ENCODE measurements at places on chromosomes 12 and 14. TPM values are rescaled to one million over a fixed set of nuclear protein-coding genes. Genes with fewer than 3 reads are reported as not detected.

METTL25 gene
- total RNA-seq: 9.3 TPM

WNT1 gene
- not detected for total RNA-seq

MYF5 gene
- total RNA-seq: not detected

LRRC43 gene
- total RNA-seq: 1.2 TPM

TAS2R30 gene
- total RNA-seq: 7.5 TPM

KRT78 gene
- not detected for total RNA-seq

INHBC gene
- not detected for total RNA-seq

RILPL2 gene
- total RNA-seq: 4.6 TPM

PPM1H gene
- 2.9 TPM for total RNA-seq

OTOGL gene
- total RNA-seq: 0.07 TPM

OLR1 gene
- not detected for total RNA-seq

PARPBP gene
- total RNA-seq: 5.1 TPM

IKBIP gene
- 69.8 TPM for total RNA-seq

DCTN2 gene
- total RNA-seq: 100.0 TPM

PPP2R5C gene
- 63.7 TPM for total RNA-seq

ERC1 gene
- total RNA-seq: 42.3 TPM

YLPM1 gene
- total RNA-seq: 45.9 TPM

GOLT1B gene
- total RNA-seq: 54.5 TPM

POTEG gene
- not detected for total RNA-seq

LGR5 gene
- 2.2 TPM for total RNA-seq

COQ6 gene
- 16.7 TPM for total RNA-seq

SMIM41 gene
- total RNA-seq: 0.07 TPM

SLCO1C1 gene
- 2.0 TPM for total RNA-seq

MYO1A gene
- total RNA-seq: 0.53 TPM

ALDH1L2 gene
- 58.2 TPM for total RNA-seq

C1RL gene
- total RNA-seq: 66.3 TPM

ADAMTS20 gene
- total RNA-seq: not detected

TAS2R13 gene
- total RNA-seq: 2.4 TPM

WBP11 gene
- total RNA-seq: 21.6 TPM

PKP2 gene
- total RNA-seq: 1.8 TPM

HNRNPA1 gene
- 210 TPM for total RNA-seq

CLEC4D gene
- not detected for total RNA-seq

FOXA1 gene
- not detected for total RNA-seq

INSM2 gene
- not detected for total RNA-seq

CMAS gene
- total RNA-seq: 26.0 TPM

BCL2L14 gene
- not detected for total RNA-seq

Measured in smooth muscle cell of the pulmonary artery (primary cell).